GM18507 (cell line): ENCODE measurements at places on chromosomes 3 and 15.

DNA sequence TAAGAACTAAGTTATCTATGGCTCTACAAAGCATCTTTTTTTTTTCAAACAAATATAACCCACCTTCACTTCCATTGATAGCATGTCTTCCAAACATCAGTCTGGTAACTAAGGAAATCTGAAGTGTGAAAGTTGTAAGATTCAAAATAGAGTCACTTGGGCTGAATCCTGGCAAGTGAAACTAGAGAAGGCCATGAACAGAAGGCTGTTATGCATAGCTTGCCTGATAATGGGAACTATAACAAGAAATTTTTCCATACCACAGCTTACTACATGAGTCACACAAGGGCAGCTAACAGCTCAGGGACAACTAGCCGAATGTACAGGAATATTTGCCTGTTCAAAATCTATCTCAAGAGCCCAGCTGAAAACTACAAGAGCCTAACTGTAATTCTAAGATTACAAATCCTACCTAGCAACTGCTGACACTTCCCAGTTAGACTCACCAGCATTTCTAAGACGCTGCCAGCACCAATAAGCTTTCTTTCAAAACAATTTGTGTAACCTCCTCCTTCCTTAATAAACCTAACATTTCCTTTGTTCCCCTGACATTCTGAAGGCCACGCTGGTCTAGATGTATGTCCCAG is 1066.5 kb downstream of the PLOD2 start:
- no peak for DNase-seq

GRCh38 chr3:188227442-188227841 is 73.5 kb downstream of the LPP start:
- no peak for DNase-seq

- DNase-seq: no peak
These were observed 2.5 kb downstream of the VILL start for GRCh38 chr3:37993067-37993455.

DNA sequence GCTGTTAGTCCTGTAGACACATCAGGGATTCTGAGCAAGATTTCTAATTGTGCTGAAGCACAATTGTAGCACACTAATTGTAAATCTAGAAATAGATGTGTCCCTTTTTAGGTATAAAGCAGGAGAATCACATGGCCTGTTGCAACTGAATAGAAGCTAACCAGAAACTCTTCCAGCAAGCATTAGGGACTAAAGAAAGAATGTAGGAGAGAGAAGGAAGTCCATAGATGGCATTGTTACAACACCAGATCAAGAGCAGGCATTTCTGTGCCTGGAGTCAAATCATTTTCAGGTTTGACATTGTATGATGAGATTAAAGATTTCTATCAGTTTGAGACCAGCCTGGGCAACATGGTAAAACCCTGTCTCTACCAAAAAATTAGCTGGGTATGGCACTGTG is 27.4 kb downstream of the CALML4 start:
- no peak for DNase-seq

GRCh38 chr3:128294999-128295468 is 141.8 kb downstream of the EEFSEC start:
- DNase-seq: no peak

DNA sequence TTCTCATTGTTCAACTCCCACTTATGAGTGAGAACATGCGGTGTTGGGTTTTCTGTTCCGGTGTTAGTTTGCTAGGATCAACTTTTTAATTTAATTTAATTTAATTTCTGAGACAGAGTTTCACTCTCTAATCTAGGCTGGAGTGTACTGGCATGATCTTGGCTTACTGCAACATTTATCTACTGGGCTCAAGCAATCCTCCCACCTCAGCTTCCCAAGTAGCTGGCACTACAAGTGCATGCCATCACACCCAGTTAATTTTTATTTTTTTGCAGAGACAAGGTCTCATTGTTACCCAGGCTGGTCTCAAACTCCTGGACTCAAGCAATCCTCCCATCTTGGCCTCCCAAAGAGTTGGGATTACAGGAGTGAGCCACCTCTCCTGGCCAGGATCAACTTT is 82.7 kb downstream of the GPR156 start:
- no peak for DNase-seq

DNA sequence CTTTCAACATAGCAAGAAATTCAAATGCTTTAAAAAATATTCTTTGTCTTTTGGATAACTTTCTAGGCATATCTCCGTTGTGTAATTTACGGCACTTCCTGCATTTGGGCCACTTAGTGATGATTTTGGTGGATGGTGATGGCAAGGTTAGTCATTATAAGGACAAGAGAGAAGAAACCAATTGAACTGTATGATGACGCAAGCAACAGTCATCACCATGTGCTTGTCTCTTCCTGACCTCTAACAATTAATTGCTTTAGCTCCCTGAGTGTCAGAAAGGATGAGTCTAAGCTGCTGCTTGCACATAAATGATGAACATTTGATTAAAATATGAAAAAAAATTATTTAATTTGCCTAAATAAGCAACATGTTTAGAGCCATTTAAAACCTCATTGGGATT is 11.3 kb upstream of the P2RY12 start:
- no peak for DNase-seq

GRCh38 chr3:124033360-124034015 is 41.6 kb upstream of the ROPN1 start:
- DNase-seq: no peak

- no peak for DNase-seq
These were observed 244.7 kb upstream of the ZPLD1 start for GRCh38 chr3:102189956-102190723.

- no peak for DNase-seq
These were observed 211.0 kb downstream of the GABRB3 start for GRCh38 chr15:26561896-26562295.

- no peak for DNase-seq
These were observed 90.0 kb downstream of the FAM43A start for GRCh38 chr3:194775731-194776130.

GRCh38 chr15:45143946-45144345 is 14.2 kb downstream of the DUOX1 start:
- no peak for DNase-seq

GRCh38 chr3:172057624-172058327 is 18.4 kb downstream of the FNDC3B start:
- DNase-seq: no peak

GRCh38 chr3:21274079-21274571 is 476.9 kb downstream of the ZNF385D start:
- DNase-seq: no peak

DNA sequence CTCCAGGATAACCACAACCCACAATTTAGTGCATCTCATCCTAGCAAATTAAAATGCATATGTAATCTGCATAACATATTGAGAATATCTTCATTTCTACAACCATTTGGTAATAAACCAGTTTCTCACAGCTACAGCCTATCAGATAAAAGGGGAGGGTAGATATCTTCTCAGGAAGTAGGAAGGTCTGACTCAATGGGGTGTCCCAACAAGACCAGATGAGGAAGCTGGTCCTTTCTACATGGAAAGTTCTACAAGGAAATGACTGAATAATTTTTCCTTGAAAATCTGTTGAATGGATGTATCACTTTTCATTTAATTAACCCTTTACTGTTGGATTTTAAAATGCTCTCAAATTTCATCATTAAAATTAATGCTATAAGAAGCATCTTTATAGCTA is 17.4 kb upstream of the TMPRSS7 start:
- DNase-seq: no peak

- no peak for DNase-seq
These were observed 54.8 kb downstream of the CHCHD6 start for GRCh38 chr3:126758882-126759281.

GRCh38 chr3:61227799-61228198 is 23.5 kb downstream of the FHIT start:
- DNase-seq: no peak

DNA sequence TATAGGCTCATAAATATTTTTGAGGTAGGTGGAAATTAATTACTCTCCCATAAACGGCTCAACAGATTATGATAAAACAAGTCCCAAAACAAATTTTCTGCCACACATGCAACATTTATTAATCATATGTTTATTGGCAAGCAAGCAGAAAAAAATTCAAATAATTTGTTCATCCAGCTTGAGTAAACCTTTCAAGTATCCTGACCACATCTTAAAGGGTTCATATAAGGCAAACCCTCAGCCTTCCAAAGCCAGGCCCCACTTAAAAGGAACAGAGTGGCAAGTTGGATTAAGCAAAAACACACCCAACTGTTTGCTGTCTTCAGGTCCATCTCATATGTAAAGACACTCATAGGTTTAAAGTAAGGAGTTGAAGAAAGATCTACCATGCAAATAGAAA is 1042.3 kb downstream of the DIPK2A start:
- DNase-seq: no peak

- no peak for DNase-seq
These were observed 1.7 kb upstream of the ALCAM start for GRCh38 chr3:105365081-105365390.

DNA sequence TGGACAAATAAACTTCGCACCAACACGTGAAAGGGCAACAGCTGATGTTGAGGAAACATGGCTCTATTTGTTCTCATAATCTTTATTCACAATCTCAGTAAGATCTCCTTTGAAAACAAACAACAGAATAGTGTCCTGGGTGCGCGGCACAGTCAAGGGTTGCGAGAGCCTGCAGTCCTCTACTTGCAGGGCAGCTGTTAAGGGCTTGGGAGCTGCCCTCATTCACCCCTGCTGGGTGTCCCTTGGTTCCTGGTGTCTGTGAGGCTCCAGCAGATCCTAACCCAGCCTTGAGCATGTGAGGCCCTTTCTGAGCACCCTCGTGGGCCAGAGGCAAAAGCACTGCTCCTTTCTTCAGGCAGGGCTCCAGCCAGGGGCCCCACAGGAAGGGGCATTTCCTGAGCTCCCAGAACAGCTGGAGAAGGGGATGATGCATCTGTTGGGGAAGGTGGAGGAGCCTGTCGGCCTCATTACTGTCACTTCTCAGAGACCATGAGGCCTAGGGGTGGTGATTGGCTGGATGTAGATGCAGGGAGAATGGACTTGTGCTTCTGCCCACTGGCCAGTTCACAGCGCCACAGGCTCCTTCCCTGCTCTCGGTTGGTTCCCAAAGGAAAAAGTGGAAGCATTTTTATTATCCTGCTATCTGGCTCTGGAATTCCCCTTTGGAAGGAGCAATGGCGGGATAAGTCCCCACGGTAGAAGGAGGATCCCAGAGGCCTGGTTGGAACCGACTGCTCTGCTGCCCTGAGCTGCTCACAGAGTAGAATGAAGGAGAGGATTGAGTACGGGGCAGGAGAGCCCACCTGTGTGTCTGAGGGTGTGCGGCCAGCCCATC is 51.9 kb upstream of the KLF13 start:
- DNase-seq: no peak
